Placental epithelial cell (primary cell): ENCODE measurements at places on chromosomes 13 and 19. TPM values are rescaled to one million over a fixed set of nuclear protein-coding genes. Genes with fewer than 3 reads are reported as not detected.

Gene FPR3
- not detected in 2 replicates for total RNA-seq

Gene ADGRE3
- total RNA-seq, result not detected in 2 replicates

Gene PEG3
- total RNA-seq, result 11.6 and 16.5 TPM in 2 replicates

Gene GJB6
- under 0.01 TPM in 1 of 2 replicates, not detected in the other for total RNA-seq

Gene NCCRP1
- not detected in 2 replicates for total RNA-seq

Gene CD209
- total RNA-seq, result not detected in 2 replicates

Gene CA11
- 0.11 and 5.9 TPM in 2 replicates for total RNA-seq

Gene CILP2
- total RNA-seq, result 0.33 and 1.2 TPM in 2 replicates

Gene PTGIR
- total RNA-seq, result 0.22 TPM in 1 of 2 replicates, not detected in the other

Gene PLK5
- total RNA-seq, result not detected in 2 replicates
